H7 (cell line): ENCODE measurements at places on chromosomes 2 and 18. TPM values are rescaled to one million over a fixed set of nuclear protein-coding genes. Genes with fewer than 3 reads are reported as not detected.

GRCh38 chr2:198004173-198004572 lies 199.8 kb downstream of the PLCL1 start:
- DNase-seq, result no peak

DNA sequence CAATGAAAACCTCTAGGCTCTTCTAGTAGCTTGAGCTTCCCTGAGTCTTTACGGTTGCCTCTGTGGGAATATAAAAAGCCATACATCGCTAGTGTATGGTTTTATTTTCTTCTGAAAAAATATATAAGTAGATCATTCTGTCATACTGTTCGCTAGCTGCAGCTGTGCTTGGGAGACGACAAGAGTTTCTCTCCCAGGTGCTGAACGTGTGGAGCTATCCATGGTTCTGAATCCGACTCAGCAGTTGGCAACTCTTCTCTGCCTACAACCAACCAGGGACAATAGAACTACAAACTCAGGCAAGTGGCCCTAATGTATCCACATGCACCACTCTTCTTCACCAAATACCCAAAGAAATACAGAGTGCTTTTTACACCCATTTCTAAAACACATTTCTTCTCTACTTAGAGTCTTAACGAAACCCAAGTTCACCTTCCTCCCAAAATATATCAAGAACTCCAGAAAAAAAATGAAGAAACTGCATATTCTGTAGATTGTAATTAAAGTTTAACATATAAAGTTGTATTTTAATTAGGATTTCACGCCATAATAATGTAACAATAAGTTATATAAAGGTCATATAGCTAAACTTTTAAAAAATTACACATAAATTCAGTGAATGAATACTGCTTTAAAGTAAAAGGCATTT lies 2.2 kb upstream of the KCNH7 start:
- peak; percentile 71 for DNase-seq

DNA sequence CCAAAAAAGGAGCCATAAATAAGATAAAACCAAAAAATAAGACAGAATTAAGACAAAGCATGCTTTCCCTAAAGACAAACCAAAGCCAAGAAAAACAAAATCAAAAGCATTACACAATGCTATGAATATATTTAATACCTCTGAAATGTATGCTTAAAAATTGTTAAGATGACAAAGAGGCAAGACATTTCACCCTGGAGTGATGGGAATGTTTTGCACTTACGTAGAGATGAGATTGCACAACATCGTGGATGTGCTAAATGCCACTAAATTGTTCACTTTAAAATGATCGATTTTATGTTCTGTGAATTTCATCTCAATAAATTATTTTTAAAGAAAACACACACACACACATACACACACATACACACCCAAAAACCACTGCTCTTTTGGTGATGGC lies 386.6 kb upstream of the KLHL29 start:
- DNase-seq, result no peak

DNA sequence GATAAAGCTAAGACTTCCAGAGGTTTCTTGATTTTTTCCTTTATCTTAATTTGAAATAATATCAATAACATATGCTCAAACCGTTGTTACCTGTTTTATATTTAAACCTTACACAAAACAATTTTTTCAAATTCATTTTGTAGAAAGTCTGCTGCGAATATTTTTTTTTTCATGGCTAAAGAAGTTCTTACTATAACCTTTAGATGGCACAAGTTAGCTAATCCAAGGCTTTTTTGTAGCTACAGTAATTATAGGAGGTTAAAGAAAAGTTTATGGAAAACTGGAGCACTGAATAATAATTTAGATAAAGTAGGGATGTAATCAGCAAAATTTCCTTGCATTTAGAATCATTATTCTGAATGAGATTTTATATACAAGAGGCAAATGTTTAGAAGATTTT lies 78.0 kb upstream of the PNPT1 start:
- peak; percentile 32 for DNase-seq

The TMX3 gene
- total RNA-seq, result 18.6 and 26.9 TPM in 2 replicates

The KATNAL2 gene
- 7.5 and 20.2 TPM in 2 replicates for total RNA-seq

The ASNSD1 gene
- 45.4 and 51.9 TPM in 2 replicates for total RNA-seq

DNA sequence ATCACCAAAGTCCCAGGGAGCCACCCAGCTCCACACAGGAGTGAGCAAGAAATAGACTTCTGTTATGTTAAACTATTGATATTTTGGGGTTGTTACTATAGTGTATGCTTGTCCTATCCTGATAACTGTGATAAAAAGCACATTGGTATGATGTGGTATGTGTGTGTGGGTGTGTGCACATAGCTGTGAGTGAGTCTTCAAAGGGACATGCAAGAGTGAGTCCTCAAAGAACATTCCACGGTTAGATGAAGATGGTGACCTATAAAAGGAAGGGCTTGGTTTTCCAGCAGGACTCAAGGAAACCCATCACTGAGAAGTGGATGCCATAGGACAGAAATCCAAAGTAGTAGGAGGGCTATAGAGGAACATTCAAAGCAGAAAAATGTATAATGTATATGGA lies 342.9 kb downstream of the TSN start:
- DNase-seq, result no peak

- peak; percentile 86 for DNase-seq
These were observed 143.0 kb upstream of the MYCN start for GRCh38 chr2:15797231-15797938.

- peak; percentile 36 for DNase-seq
These were observed 114.7 kb upstream of the STON1 start for GRCh38 chr2:48414980-48415835.
